ENCODE measurements at places on chromosomes 16 and 17.

DNA sequence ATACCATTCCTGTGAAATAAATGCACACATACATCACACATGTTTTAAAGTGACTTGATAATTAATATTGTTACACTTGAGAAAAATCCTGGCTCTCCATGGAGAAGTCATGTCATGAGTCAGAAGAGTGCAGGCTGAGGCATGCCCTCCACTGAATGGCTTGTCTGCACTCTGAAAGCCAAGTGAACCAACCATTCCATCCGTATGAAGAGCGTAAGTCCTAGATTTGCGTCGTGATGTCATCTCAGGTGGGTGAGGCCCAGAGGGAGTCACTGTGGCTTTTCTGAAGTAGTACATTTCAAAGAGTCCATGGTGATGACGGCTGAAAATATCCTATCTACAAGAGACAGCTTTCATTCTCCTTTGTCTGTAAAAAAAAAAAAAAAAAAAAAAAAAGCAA is 83.5 kb upstream of the IRX5 start:
- DNase-seq: no peak

GRCh38 chr17:64778240-64779097 is 116.4 kb upstream of the SMURF2 start:
- DNase-seq: peak; percentile 38

DNA sequence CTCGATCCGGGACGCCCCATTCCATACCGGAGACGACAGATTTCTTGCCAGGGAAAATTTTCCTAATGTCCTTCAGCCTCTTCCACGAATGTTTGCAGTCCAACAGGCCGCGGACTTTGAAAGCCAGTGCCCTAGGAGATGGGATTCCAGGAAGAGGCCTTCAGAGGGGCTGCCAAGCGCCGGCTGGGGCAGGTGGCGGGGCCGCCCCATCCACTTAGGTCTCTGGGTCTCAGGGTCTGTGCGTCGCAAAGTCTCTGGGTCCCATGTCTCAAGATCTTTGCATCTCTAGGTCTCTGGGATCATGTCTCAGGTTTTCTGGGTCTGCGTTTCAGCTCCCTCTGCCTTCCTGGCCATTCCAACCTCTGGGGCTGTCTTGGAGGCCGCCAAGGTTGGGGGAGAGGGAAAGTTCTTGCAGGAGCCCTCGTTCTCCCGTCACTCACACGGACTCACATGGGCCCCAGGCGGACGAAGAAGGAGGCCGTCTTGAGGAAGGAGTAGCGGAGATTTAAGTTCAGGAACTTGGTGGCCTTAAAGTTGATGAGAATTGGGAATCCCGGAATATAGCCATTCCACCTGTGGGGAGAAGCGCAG is 7.2 kb downstream of the ALOX12B start:
- DNase-seq: no peak

- DNase-seq: no peak
Measured at GRCh38 chr16:12061336-12062055, 85.0 kb downstream of the SNX29 start.

- no peak for DNase-seq
Measured at GRCh38 chr17:36937001-36937958, at the start of gene LHX1. TSS of gene LHX1 (plus strand) at chr17:36937475. CDS start at chr17:36938198, 723 bp downstream.

DNA sequence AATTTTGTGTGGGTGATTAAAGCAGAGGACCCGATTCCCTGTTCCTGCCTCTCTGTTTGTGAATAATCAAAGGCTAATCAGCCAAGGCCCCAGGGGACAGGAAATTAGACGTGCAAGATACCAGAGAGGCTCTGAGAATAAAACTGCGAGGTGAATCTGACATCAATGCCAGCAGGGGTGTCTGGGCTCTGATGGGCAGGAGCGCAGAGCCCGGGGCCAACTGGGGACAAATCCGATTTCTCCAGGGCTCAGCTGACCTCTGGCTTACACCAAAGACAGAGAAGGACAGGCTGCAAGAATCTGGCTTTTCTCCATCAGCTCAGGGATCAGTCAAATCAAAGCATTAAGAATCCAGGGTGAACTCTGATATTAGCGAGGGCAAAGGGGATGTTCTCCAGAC is 174.3 kb downstream of the XYLT1 start:
- no peak for DNase-seq

- peak; percentile 37 for DNase-seq
Measured at GRCh38 chr17:34252444-34253138, 2.5 kb upstream of the CCL2 start.

DNA sequence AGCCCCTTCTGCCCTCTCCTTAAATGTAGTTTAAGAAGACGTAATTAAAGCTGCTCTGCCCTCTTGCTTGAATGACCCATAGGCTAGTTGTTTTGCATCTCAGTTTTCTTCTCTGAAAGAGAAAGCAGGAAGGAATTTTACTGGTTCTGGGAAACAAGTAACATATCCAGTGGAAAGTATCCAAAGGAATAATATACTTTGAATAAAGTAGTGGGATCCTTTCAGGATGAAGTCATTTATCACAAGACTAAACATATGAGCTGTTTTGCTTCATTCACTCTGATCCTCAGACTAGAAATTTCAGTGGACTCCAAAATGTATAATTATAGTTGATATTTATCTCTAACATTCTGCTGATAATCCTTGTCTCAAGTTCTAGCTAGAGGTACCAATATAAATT is 1297.6 kb upstream of the GOT2 start:
- no peak for DNase-seq

DNA sequence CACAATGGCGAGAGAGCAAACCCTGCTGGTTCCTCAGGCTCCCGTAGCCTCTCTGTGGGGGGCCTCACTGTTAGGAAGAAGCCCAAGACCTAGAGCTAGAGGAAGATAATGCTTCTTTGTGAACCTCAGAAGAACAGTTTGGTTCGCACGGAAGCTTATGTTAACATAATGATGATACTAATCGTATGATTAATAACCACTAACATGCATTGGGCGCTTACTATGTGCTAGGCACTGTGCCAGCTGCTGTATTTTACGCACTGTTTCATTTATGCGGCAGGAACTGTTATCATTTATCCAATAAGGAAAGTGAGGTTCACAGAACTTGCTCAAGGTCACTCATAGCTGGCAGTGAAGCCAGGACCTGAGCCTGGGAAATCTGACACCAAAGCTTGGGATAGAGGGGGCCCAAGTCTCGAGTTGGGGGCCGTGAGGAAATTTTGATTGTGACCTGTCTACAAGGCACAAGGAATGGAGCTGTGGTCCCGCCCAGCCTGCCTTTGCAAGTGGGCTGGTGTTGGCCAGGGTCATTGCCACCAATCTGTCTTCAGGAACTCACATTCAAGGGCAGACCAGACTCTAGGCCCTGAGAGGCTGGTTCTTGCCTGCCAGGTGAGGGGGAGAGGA is 6.8 kb downstream of the PRCD start:
- no peak for DNase-seq

DNA sequence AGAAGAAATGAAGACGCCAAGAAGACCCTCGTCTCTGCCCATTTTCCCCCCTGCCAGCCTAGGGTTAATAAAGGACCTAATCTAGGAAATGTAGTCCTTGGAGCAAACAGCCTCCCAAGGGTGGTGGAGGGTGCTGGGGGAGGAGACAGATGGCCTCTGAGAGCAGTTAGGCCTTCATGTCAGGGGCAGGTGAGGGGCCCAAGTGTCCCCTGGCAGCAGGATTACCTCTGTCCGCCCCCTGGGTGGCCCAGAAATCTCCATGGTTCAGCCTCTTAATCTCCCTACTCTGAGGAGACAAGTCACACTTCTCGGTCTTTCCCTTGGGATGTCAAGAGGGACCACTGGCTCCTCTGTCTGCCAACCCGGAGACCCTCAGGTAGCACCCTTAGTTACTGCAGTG is 365.4 kb upstream of the TNRC6C start:
- no peak for DNase-seq

DNA sequence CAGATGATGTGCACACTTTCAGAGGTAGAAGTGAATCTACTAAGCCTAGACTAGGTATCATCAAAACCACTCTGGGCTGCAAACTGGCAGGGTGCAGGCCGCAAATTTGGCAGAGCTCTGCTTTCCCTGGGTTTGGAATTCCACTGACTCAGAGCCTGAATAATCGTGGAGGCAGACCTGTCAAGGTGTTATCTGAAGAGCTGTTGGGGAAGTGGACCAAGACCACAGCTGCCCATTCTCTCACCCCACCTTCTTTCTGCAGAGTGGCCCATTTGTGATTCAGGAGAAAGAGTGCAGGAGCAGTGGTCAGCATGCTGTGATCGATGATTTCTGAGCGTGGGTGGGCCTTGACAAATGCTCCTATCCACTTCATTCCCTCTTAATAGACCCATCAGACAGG is 45.8 kb upstream of the CBLN1 start:
- no peak for DNase-seq

- no peak for DNase-seq
Measured at GRCh38 chr16:51968749-51969148, 578.2 kb downstream of the TOX3 start.
